ENCODE measurements at places on chromosomes 12 and 14.

DNA sequence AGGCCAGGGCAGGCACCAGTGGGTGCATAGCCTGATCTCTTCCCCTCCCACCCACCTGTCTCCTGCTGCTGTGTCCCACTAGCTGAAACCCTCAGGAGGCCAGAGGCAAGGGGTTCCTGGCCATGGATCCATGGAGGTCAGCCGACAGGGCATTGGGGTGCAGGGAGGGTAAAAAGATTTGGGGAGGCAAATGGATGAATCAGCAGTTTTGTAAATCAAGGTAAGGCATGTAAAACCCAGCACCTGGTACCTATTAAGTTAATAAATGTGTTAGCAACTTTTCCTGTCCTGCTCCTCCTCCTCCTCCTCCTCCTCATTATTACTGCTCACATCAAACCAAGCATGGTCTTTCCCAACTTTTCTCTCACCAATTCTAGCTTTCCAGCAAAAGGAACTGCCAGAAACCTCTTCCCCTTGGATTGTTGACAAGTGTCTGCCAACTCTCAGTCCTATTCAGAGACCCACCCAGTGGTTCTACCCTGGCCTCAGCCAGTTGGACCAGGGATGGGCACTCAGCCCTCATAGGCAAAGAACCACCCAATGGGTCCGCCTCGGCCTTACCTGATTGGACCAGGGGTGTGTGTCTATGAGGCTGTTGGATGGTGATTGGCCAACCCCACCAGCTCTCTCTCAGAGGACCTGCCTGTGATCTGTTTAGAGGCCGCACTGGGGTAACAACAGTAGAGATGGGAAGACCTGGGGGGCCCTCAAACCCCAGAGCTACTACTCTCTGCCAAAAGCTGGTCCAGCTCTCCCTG lies 155.7 kb upstream of the GSC start:
- DNase-seq: no peak

DNA sequence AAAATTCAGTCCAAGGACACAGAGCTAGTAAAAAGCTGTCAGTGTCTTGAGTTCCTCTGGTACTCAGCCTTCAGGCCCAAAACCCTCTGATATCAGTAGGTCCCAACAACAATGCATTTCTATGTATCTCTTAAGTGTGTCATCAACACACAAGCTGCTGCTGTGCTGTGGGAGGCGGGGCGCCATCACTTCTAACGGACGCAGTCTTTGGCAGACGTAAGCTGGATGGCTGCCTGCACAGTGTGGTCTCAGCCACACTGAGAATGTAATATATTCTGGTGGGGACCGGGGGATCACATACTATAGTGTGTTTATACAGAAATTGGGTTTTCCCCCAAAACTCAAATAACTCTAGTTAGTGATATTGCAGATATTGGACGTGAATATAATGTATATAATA lies 123.9 kb downstream of the SUDS3 start:
- DNase-seq: no peak

GRCh38 chr12:50612882-50613281 lies 108.1 kb downstream of the DIP2B start:
- no peak for DNase-seq

DNA sequence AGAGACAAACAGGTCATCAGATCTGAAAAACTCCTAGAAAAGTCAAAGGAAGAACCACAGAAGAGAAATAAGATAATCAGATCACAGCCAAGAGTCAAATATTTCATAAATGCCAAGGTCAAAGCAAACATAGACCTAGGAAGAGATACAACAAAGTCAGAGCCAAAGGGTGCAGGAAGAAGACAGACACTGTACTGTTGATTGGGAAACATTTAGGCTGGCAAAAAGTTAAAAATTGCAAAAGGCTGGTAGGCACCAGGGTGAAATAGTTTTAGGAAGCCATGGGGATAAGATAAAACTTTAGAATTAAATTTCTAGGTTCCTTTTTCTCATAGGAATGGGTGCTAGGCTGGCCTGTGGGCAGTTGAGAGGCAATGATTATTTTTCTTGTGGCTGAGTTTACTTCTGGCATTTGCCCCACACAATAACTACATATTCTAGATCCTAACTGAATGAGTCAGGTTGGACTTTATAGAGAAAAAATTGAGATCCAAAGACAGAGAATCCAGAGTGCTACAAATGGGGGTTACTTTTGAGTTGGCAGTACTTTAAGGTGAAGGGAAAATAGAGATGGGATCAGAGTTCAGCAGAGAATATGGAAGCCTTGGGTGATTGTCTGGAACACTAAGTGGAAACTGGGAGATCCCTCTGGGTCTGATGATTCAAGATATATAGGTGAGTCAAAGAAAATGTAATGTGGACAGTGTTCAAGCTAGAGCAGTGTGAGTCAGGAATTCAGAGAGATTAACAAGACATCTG lies 215.5 kb downstream of the C12orf50 start:
- DNase-seq: no peak

DNA sequence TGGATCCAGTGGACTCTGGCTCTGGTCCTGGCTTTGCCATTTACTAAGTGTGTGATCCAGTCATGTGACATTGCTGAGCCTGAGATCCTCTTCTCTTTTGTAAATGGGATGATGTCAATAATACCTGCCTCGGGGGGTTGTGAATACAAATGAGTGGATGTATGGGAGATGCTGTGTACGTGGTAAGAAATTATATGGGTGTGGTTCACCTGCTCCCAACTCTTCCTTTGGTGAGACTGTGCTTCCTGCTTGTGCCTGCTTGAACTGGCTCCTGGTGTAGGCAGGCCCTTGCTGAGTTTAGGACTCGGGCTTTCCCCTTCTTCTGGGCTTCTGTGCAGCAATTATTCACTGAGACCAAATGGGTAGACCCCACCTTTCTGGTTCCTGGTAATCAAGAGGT lies 189.5 kb upstream of the FRMD6 start:
- DNase-seq: no peak

DNA sequence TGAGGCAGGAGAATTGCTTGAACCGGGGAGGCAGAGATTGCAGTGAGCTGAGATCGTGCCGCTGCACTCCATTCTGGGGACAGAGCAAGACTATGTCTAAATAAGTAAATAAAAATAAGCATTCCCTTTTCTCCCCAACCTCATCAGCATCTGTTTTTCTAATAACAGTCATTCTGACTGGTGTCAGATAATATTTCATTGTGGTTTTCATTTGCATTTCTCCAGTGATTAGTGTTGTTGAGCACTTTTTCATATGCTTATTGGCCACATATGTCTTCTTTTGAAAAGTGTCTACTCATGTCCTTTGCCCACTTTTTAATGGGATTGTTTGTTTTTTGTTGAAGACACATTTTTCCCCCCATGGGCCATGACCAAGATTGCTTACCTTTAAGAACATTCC lies 243.2 kb downstream of the ADAMTS20 start:
- DNase-seq: no peak

DNA sequence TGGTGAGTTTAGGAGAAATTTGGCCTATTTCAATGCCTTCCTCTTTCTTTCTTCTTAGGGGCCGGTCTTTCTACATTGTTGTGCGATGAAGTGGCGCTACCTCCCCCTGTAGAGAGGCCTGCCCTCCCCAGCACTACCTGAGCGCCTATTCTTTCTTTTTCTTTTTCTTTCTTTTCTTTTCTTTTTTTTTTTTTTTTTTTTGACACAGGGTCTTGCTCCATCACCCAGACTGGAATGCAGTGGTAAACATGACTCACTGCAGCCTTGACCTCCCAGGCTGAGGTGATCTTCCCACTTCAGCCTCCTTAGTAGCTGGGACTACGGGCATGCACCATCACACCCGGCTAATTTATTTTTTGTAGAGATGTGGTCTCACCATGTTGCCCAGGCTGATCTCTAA lies 136.1 kb upstream of the MAX start:
- DNase-seq: no peak

DNA sequence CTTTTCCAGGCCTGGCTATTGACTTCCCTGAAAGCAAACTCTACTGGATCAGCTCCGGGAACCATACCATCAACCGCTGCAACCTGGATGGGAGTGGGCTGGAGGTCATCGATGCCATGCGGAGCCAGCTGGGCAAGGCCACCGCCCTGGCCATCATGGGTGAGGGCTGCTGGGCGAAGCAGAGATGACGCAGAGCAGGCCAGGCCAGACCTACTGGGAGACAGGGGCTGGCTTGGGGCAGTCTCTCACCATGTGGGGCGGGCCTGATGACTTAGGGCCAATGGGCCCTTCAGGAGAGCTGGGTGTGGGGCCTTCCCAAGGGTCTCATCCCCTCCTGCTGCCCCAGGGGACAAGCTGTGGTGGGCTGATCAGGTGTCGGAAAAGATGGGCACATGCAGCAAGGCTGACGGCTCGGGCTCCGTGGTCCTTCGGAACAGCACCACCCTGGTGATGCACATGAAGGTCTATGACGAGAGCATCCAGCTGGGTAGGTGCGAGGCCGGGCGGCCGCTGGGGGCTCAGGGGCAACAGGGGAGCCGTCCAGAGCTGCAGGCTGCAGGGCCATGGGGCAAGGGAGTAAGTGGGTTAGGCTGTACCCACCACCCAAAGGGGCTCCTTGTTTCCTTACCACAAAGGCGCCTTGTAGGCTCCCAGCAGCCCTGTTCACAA lies 33.0 kb upstream of the LRP1-AS start:
- DNase-seq: no peak

GRCh38 chr14:55323910-55324309 lies 52.7 kb downstream of the FBXO34 start:
- no peak for DNase-seq

DNA sequence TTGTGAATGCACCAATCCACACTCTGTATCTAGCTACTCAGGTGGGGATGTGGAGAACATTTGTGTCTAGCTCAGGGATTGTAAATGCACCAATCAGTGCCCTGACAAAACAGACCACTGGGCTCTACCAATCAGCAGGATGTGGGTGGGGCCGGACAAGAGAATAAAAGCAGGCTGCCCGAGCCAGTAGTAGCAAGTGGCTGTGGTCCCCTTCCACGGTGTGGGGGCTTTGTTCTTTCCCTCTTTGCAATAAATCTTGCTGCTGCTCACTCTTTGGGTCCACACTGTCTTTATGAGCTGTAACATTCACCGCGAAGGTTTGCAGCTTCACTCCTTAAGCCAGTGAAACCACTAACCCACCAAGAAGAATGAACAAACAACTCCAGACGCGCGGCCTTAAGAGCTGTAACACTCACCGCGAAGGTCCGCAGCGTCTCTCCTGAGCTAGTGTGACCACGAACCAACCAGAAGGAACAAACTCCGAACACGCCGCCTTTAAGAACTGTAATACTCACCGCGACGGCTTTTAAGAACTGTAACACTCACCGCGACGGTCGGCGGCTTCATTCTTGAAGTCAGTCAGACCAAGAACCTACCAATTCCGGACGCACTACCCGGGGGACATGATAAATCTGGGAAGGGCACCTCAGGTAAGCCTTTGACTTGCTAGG lies 4.6 kb upstream of the LDHB start:
- no peak for DNase-seq

DNA sequence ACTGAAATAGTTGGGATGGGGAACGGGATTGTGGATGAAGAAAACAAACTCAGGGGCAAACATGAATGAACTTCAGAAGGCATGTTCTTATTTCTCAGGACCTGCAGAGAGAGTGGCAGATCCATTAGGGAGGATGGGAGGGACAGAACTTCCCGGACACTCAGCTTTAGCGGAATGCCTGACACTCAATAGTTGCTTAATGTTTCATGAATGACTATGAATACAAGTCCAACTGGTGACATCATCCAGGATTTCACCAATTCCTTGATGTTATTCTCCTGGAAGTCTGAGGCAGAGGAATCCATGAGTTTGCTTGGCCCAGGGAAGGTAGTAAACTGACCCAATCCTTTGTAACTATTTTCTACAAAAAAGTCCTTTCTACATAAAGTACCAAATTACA lies 37.8 kb upstream of the LRRC10 start:
- DNase-seq: no peak

GRCh38 chr12:124399622-124400021 lies 104.7 kb downstream of the RFLNA start:
- DNase-seq: no peak

DNA sequence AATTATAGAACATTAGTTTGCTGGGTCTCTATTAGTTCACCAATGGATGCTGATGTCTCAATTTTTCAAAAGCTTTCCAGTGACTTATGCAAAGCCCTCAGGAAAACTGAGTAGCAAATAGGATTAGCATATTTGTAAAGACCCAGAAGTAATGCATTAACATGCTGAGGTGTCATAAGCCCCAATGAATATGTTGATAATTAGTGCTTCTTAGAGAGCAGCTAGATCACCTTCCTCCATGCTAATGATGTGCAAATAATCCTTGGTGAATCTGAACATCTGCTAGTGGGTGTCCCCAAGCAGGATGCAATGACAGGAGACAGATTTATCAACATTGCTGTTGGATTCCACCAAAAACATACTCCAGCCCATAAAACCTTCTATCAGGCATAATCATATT lies 19.0 kb downstream of the IFNG start:
- DNase-seq: no peak

DNA sequence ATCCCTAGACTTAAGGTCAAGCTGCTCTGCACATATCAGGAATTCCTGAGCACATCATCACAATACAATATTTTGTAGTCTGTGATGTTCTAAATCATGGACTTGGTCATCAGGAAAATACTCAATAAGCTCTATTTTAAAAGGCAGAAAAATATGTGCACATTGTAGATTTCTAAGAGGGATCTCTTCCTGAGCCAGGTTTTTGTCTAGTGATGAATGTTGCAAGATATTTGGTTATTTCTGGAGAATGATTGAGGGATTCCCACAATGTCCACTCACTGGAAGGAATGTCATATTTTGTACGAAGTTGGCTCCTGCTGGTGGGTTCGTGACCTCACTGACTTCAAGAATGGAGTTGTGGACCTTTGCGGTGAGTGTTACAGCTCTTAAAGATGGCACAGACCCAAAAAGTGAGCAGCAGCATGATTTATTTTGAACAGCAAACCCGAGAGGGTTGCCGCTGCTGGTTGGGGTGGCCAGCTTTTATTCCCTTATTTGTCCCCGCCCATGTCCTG lies 300.9 kb upstream of the DCN start:
- no peak for DNase-seq

GRCh38 chr12:795305-795704 lies 42.9 kb downstream of the WNK1 start:
- DNase-seq: no peak

- DNase-seq: no peak
Measured at GRCh38 chr14:33534632-33535031, 416.2 kb downstream of the EGLN3 start.

GRCh38 chr12:6646276-6647082 lies 753 bp downstream of the ACRBP start:
- no peak for DNase-seq

DNA sequence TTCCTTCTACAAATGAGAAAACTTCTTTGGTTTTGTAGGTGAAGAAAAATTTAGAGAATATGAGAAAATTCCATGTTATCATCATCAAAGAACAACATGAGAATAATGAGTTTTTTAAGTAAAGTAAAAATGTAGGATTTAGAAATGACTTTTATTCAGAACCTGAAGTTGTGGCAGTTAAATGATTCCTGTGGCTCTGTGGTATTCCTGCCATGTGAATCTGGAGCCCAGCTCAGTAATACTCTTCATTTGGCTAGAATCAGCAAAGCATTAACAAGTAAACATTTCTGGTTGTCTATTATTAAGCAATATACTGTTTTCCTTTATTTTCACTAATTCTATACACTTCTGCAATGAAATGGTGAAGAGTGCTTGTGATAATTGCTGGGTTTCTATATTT lies 95.6 kb upstream of the E2F7 start:
- no peak for DNase-seq

- no peak for DNase-seq
Measured at GRCh38 chr14:32142341-32142740, 59.5 kb upstream of the RNU6-7 start.

- no peak for DNase-seq
Measured at GRCh38 chr14:87045246-87045645, 947.7 kb downstream of the GALC start.

Data from CD4-positive, alpha-beta T cell treated with Interleukin-15 for 1 hour (primary cell).